ENCODE measurements at places on chromosomes 7 and 10.

DNA sequence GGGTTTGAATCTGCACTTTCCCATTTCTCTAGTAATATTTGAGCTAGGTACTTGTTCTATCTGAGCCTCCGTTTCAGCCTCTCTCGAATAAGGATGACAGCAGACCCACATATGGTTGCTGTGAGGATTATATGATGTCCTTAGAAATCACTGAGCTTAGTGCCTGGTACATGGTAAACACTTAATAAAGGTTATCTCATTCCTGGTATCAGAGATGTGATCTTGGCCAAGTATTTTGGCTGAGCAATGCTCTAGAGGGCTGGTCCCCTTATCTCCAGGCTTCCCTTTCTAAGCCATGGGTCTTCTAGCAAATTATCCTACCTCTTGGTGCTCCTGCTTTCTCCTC lies 407 bp upstream of the MKRN1 start:
- DNase-seq = no peak

DNA sequence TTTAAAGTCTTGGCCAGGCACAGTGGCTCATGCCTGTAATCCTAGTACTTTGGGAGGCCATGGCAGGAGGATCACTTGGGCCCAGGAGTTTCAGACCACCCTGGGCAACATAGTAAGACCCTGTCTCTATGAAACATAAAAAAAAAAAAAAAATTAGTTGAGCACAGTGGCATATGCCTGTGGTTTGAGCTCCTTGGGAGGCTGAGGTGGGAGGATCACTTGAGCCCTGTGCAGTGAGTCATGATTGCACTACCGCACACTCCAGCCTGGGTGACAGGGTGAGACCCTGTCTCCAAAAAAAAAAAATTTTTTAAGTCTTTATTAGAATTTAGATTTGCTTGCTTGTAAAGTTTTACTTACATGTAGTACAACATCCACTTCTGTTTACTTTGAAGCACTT lies 14.0 kb downstream of the WNT2 start:
- DNase-seq = no peak

DNA sequence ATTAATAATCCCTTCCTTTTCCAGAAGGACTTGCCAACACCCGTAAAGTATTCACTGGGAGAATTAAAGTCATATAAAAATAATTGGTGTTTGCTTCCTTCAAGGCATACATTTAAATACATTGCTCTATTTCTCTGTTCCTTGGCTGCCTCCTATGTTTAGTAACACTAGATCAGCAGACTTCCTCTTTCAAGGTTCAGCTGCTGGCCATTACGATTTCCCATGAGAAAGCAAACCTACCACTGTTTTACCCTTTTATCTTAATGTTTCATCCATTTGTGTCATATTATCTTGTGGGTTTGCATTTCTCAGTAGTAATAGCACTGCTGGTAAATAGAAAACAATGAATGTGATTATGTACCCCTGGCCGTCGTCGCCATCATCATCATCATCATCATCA lies 313.8 kb upstream of the BMPER start:
- DNase-seq = no peak

GRCh38 chr10:100109670-100110069 lies 28.0 kb upstream of the CPN1 start:
- DNase-seq = no peak

- no peak for DNase-seq
These were observed 173.8 kb upstream of the PLXNA4 start for GRCh38 chr7:132750096-132750495.

DNA sequence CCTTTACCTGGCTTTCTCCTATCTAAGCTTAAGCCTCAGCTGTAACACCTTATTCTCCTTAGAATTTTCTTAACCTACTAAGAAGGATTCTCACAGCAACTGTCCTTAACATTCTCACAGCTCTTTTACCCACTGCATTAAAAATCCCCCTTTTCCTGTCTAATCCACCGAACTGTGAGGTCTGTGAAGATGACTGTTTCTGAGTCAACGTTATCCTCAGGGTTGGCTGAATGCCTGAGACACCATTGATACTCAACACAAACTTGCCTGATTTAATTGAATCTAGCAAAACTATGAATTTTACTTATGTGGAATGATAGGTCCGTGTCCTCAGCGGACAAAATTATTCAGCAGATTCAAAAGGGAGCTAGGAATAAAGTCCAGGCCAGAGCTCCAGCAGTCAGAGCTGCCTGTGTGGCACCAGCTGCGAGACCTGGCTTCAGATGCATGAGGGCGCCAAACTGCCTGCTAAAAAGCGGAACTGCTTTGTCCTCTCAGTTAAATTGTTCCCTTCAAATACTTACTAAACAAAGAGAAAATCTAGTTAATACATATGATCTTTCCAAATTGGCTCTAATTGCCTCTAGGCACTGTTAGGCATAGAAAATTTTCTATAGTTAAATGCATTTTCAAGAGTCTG lies 33.4 kb upstream of the VWDE start:
- no peak for DNase-seq

- no peak for DNase-seq
These were observed 142.3 kb upstream of the BET1 start for GRCh38 chr7:94146408-94146807.

DNA sequence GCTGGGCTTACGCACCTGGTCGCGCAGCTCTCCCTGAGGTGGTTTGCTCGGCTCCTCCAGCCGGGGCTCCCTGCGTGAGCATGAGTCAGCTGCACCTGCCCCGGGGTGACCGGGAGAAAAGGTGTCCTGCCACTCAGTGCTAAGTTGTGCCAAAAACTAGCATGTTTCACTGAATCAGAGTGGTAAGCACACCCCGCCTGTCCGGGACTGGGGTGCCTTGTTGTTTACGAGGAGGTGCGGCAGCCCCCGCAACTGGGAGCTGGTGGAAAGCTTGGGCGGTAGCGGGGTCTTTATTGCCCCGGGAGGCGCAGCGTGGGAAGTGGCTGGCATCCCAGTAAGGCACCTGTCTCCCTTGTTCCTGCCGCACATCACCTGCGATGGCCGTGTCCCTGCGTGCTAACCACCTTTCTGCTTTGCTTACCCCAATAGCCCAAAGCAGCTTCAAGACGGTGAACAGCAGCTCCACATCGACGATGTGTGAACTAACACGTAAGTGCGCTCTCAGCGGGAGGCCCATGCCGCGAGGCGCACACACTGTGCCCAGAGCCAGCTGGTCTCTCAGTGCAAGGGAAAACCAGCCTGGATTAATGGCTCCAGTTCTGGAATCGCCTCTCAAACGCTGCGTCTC lies 506.6 kb upstream of the FOXK1 start:
- no peak for DNase-seq

DNA sequence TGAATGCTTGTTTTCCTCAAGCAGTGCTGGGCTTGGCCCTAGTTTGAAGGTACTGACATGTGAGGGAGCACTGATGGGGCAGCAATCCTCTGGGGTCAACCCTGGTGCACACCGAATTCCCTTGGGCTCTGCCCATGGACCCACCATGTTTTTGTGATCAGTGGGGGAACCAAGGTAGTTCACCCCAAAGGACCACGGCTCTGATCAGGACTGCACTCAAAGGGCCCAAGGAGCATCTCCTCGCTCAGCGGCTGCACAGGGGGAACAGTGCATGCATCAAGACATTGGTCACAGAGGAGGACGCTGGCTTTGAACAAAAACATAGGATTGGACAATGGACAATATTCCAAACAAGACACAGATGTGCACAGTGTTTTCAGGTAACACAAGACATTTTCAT lies 12.7 kb downstream of the CXCL12 start:
- DNase-seq = no peak

DNA sequence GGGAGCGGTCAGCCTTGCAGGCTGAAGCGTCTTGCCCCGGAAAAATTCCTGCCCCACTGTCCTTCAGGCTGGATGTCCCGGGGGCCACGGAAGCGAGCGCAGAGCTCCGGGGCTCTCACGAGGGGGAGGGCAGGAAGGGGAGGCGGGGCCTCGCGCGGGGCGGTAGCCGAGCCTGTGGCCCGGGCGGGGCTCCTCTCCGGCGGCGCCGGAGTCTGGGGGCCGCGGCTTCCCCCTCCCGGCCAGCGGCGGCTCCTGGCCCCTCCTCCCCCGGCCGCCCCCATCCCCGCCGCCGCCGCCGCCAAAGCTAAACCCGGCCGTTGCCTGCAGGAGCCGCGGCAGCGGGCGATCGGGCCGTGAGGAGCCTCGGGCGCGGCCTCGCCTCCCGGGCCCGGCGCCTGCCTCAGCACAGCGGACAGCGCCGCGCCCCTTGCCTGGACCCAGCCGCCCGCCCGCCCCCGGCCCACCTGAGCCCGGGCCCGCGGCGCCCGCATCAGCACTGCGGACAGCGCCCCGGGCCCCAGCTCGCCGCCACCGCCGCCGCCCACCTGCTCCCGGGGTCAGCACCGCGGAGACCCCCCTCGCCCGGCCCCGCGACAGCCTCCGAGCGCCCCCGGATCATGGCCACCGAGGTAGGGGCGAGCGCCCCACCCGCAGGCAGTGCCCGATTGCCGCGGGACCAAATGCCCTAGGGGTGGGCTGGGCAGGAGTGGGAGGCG lies at the start of gene GOLGA7B:
GOLGA7B (plus strand) TSS at position 157 of the 716 bp plus-strand sequence; CDS start at position 618, 461 bp downstream.
- peak; percentile 50 for DNase-seq

DNA sequence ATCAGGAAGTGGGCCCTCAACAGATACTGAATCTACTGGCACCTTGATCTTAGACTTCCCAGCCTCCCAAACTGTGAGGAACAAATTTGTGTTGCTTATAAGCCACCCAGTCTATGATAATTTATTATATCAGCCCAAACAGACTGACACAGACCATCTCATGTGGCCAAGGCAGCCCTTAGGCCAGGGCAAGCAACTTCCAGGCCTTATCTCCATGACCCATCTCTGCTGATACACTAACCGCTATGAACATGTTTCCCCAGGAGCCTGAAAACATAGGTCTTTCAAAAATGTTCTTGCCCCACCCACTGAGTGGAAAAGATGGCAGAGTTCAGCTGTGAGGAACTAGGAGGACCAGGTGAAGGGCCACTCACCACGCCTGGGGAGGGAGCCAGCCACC lies 3.2 kb upstream of the BLOC1S2 start:
- no peak for DNase-seq

GRCh38 chr7:20307119-20307518 lies 23.6 kb upstream of the ITGB8 start:
- no peak for DNase-seq

DNA sequence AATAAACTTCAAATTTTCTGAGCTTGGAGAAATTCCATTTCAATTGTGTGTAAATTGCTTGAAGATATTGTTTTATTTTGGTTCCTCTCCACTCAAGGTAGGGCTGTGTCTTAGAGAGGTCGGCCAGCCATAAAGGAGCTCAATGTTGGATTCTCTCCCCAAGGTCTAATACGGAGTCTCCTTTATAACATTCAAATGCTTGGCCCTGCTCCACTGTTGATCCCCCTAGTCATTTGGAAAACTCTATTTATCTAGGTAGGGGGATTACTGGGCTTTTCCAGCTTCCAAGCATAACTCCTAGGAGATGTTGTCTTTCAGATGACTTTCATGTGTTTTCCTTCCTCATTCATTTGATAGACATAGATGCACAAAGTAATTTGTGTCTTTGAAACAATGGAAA lies 170.9 kb downstream of the LRMDA start:
- no peak for DNase-seq
